ENCODE measurements at places on chromosomes 13 and 19.

- DNase-seq = no peak
These were observed 9.5 kb downstream of the PCDH17 start for GRCh38 chr13:57641051-57641450.

DNA sequence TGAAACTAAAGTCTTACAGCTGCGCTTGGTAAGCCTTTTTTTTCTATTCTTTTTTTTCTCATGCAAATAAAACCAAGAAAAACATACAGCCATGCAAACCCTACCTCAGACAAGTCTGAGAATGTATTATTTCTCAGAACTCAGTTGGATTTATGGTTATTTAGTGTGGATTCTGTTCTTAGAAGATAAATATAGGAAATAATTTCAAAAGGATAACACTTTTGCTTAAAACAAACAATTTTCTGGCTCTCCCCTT, 40.7 kb upstream of the TNFSF11 start:
- DNase-seq = no peak

- no peak for DNase-seq
These were observed 91.4 kb downstream of the COL4A1 start for GRCh38 chr13:110215606-110216005.

DNA sequence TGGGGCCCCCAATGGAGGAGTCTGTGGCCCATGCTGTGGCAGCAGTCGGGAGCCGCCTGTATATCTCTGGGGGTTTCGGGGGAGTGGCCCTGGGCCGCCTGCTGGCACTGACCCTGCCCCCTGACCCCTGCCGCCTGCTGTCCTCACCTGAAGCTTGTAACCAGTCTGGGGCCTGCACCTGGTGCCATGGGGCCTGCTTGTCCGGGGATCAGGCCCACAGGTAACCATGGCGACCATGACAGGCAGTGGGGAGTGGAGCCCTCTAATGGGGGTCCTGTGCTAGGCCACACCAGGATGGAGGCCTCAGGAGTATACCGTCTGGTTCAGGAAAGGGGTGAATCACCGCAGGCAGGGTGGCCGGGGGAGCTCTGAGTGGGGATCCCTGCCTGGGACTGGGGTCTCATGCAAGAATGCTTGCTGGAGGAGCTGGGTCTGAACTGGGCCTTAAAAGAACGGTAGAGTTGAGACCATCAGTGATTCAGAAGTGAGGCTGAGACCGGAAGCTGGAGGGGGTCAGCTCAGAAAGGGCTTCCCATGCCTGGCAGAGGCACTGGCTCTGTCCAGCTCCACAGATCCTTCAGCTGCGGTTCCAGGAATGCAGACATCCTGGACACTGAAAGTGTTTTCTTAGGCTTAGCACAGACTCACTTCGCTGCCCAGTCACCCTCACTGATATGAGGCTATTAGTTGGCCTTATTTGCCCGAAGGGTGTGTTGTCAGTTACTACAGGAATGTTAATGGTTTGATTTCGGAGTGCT, 29.1 kb downstream of the CNFN start:
- DNase-seq = no peak

DNA sequence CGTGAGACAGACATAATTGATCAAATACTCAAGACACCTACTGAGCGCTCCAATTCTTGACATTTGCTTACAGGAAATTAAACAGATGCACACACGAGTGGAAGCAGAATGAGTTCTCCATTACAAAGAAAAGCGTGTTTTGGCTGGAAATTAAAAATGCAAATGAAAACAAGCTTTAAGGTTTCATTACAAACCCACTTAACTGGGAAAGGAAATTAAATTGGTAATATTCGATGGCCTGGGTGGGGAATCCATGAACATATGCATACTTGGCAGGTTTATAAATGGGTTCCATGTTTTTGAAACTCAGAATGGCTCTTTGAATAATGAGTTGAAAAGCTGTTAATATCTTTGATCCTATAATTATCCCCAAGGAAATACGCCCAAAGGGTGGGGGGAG, 178.0 kb downstream of the IER2 start:
- no peak for DNase-seq

DNA sequence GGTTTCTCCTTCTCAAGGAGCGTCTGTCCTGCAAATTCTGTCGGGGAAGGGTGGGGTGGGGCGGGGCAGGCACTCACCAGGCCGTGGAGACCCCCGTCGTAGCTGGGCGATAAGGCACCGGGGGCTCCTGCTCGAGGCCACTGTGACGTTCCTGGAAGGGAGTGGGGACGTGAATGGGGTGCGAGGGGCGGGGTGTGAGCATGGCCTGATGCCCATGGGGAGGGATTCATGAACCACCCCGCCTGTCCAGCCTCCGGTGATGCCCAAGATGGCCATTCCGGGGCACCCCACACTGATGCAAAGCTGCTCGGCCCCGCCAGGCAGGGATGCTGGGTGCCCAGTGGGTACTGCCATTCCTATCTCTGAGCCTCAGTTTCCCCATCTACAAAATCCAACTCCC, 14.4 kb upstream of the UQCR11 start:
- DNase-seq = no peak

- DNase-seq = no peak
These were observed 30.0 kb downstream of the FLT1 start for GRCh38 chr13:28464861-28465460.

DNA sequence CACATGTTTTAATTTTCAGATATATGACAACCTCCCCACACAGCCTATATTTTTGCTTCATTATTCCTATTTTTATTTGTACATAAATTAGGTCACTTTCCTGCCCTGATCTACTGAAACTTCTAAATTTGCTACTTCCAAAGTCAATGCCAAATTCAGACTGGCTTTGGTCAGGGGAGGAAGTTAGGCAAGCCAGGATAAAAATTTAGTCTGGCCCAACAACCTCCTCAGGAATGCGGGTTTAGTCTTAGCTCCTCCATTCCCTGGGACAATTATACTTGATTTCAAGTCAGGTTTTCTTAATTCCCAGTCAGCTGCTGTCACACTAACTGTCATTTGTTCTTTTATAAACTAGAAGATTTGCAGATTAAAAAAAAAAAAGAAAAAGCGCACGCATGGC, 84.3 kb downstream of the TM9SF2 start:
- no peak for DNase-seq

DNA sequence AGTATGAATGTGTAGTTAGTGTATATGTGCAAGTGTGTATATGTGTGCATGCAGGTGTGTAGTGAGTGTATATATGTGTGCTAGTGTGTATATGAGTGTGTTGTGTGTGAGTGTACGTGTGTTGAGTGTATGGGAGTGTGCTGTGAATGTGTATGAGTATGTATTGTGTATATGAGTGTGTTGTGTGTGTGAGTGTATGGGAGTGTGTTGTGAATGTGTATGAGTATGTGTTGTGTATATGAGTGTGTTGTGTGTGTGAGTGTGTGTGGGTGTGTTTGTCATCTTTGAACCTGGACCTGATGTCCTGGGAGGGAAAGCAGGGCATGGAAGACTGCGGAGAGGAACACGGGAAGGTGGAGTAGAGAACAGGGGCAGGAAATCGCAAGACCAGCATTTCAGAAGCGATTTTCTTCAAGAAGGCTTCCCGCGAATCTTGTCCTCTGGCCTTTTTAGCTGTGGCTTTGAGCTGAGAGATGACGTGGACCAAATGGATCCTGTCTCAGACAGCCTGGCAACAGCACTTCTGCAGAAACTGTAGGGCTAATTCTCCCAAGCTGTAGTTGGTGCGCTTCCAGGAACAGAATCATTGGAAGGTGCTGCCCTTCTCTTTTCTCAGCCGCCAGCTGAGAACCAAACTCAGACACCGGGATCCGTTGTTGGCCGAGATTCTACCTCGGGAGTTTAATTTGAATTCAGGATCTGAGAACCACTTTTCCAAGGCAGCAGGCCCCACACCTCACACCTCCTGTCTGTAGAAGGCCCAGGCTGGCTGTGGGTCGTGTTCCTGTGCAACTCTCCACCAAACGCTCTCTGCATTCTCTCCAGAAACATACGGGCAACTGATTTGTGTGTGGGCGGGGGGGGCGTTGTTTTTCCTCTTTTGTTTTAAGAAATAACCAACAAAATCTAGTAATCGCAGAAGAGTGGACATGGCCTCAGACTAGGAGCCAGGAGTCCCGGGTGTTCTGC, 94.7 kb upstream of the RAP2A start:
- no peak for DNase-seq

- DNase-seq = no peak
These were observed 50.0 kb downstream of the GAS6 start for GRCh38 chr13:113813749-113814434.

GRCh38 chr13:65631078-65631477, 1599.1 kb downstream of the PCDH9 start:
- no peak for DNase-seq

Data from activated CD4-positive, alpha-beta T cell treated with anti-CD3 and anti-CD28 coated beads, Interleukin-2, amount 50 U/mL, for 48 hours (primary cell).